ENCODE measurements at places on chromosomes 7 and 10.

DNA sequence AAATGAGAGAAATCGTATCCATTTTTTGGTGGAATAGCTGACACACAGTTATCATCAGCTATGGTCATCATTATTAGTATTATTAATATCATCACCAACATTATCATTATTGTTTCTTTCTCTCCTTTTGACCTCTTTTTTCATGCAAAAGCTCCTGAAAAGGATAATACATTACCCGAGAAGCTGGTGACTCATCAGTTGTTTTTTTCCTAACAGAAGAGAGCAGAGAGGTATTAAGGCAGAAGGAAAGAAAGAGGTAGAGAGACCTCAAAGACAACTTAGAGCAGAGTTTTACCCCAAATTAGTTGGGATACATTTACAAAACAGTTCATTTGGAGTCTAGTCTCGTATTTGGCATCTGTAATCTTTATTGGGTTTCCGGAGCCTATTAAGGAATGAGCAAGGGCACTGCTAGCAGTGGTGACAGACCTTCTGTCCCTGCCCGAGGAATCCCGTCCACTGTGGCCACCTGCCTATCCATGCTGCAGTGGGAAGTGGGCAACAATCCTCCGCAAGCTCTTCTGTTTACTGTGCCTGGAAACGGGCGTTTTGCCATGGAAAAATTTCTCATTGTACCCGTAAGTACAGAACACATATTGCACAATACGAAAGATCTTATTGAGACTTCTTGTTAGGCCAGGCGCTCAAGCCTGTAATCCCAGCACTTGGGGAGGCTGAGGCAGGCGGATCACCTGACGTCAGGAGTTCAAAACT lies 170.0 kb upstream of the MKLN1 start:
- no peak for DNase-seq

GRCh38 chr7:54981913-54982312 lies 36.9 kb upstream of the EGFR start:
- no peak for DNase-seq

DNA sequence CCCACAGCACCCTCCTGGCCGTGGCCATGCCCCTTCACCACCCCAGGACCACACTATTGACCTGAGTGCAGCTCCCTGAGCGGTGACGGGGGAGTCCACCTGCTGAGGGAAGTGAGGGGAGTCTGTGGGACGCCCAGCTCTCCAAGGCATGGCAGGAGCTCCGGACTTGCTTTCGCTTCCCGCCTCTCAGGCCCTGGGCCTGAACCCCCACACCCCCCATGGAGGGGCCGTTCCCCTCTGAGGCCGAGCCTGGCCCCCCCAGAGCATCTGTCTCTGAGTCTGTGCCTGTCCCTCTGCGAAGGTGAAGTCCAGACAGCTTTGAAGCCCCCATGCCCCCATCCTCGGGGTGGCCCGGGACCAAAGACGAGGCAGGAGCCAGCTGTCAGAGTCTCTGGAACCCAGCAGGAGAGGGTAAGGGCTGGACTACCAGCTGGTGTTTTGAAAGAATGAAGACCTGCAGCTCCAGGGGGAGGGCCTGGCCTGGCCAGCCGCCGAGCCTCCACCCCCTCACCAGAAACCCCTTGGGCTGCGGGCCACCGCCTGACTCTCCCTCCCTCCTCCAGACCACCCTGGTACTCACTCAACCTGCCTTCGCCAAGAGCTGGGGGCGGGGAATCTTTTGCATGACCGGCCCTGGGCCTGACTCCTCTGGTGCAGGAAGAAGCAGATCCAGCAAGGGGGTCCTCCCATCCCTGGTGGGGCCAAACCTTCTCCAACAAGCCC lies 114.0 kb downstream of the PDGFA start:
- DNase-seq = no peak

DNA sequence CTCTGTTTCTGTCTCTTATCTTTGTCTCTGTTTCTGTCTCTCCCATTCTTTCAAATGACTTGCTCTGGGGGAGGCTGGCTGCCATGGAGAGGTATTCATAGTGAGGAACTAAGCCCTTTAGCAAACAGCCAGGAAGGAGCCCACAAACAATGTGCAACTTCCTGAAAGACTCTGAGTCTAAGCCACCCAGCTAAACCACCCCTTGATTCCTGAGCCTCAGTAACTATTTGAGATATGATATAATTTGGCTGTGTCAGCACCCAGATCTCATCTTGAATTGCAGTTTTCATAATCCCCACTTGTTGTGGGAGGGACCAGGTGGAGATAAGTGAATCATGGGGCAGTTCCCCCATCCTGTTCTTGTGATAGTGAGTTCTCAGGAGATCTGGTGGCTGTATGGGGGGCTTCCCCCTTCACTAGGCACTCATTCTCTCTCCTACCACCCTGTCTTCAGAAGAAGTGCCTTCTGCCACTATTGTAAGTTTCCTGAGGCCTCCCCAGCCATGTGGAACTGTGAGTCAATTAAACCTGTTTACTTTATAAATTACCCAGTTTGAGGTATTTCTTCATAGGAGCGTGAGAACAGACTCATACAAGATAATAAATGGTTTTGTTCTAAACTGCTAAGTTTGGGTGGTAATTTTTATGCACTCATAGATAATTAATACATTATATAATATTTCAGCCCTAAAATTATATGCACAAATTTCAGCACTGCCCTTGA lies 121.2 kb upstream of the FOXP2 start:
- no peak for DNase-seq

GRCh38 chr10:30178356-30178964 lies 119.1 kb upstream of the JCAD start:
- DNase-seq = no peak

DNA sequence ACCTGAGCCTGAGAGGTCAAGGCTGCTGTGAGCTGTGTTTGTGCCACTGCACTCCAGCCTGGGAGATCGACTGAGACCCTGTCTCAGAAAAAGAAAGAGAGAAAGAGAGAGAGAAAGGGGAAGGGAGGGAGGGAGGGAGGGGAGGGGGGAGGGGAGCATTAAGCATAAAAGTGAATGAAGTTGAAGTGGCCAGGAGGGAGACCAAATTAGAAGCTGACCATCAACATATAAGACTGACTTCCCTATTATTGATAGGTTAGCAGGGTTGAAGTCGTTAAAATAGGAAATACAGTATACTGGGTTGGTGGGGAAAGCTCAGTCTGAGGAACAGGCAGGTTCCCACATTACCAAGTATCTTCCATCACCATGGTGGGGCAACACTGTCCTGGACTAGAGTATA lies 117.1 kb upstream of the MKLN1 start:
- no peak for DNase-seq

DNA sequence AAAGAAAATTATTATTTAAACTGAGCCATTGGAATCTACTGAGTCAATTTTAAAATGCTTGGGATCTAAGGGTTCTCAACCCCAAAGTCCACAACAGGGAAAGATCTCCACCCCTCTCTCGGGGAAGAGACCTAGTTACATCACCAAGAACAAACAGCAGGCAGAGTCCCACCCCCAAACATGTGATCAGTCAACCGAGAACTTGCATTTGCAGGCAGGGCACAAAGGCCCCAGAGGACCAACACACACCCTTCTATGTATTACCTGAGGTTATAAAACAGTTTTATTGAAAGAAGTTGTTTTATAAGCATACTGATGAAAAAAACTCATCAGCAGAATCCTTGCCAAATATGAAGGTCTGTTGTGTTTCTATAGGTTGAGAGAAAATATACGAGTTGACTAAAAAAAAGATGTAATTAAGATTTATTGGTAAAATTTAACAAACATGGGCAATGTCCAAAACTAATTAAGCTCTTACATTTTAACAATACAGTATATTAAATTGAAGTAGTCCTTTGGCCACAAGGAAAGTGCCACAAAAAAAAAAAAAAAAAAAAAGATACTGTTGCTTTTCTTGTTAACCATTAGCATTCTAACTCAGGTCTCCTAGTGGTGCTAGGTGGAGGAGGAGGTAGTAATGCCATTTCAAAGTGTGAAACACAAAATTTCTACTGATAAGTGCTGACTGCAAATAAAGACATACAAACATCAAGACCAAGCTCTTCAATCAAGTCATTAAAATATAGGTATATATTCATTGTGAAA lies 975 bp upstream of the USP54 start:
- no peak for DNase-seq

GRCh38 chr10:49281461-49281860 lies 17.5 kb upstream of the C10orf71 start:
- no peak for DNase-seq

- DNase-seq = no peak
Observed at GRCh38 chr7:129315960-129316359, 91.1 kb downstream of the AHCYL2 start.

- no peak for DNase-seq
Observed at GRCh38 chr7:55483046-55483445, 89.3 kb downstream of the VOPP1 start.

- peak; percentile 19 for DNase-seq
Observed at GRCh38 chr7:116511552-116512519, 12.3 kb downstream of the CAV2 start.

DNA sequence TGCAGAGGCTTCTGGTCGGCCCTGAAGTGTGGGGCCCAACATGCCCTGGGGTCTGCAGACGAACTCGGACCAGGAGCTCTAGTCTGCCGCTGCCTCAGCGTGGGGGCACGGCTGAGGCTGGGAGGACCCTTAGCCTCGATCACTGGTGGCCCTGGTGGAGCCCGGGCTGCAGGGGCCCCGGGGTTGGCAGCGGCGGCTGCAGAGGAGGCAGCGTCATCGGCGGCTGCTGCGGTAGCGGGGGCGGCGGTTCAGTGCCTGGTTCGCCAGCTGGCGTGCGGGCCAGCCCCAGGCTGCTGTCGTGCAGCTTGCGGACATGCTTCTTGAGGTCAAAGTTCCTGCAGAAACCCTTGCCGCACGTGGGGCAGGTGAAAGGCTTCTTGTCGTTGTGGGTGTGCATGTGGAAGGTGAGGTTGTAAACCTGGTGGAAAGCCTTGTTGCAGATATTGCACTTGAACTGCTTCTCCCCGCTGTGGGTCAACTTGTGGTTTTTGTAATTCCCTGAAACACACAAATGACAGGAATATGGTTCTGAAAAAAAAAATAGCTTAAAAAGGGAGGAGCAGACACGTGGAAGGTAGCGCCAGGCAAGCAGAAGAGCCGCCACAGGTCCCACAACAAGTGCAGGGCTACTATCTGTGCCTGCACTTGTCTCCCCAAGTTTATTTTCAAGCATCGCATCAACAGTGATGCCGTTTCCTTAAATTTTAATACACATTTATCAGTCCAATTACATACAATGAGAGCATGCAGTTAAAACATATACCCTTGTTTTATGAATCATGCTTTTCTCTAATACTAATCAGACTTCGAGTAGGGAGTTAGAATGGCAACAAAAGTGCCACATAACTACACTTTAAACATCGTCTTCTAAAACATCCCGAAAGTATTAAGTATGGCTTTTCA lies 2.4 kb downstream of the FEZF1 start:
- DNase-seq = no peak

DNA sequence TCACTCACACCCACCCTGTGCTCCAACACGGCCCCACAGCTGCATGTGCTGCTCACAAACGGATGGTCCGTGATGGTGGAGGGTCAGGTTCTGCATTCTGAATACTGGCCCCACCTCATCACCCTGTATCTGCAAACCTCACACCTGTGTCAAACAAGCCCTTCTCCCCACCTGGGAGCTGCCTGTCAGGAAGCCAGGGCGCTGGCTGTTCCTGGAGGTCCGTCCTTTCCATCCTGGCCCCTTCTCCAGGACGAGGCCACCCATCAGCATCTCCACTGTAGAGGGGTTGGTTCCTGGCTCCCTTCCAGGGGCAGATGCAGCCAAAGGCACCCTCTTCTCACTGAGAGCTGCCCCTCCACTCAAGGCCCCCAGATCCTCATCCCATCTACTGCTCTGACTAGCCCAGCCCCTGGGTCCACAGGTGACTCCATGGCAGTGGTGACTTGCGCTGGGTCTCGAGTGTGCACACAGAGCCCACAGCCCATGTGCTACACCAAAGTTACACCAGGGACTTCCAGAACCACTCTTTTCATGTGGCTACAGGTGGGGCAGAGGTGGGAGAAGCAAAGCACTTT lies 229.4 kb downstream of the TNS3 start:
- DNase-seq = no peak

- DNase-seq = no peak
Observed at GRCh38 chr10:67119651-67120050, 193.8 kb downstream of the LRRTM3 start.

- no peak for DNase-seq
Observed at GRCh38 chr10:47456794-47457527, 27.0 kb downstream of the ANXA8 start.

- peak; percentile 52 for DNase-seq
Observed at GRCh38 chr10:47261121-47261520, 38.9 kb upstream of the GDF10 start.

- no peak for DNase-seq
Observed at GRCh38 chr10:120940299-120940900, 89.2 kb downstream of the WDR11 start.

GRCh38 chr7:44539669-44540506 lies 1.2 kb downstream of the NPC1L1 start:
- DNase-seq = no peak

- no peak for DNase-seq
Observed at GRCh38 chr10:131700506-131700905, 200.3 kb upstream of the PPP2R2D start.

DNA sequence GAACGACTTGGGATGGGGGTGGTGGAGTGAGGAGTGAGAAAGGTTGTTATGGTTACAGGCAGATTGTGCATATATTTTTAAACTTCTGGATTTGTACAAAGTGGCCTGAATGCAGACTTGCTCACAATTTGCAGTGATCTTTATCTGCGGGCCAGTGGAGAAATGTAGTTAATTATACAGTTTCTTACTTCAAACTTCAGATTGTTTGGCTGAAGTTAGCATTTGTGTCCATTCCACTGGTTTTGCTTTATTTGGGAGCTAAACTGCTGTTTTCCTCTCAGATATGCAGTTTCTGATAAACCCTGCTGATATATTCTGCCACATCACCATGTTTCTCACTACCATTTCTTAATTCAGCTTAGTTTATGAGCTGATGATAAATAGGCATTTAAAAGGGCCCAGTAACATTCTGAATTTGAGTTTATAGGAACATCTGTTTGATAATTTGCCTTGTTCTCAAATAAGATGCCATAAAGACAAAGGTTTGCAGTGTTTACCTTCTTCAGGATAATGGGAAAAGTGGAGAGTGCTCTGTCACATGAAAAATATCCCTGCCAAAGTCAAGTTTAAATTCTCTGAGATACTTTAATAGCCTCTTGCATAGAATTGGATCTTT lies 170.1 kb downstream of the ST7 start:
- no peak for DNase-seq

GRCh38 chr7:6618621-6619020 lies 3.2 kb downstream of the ZNF853 start:
- DNase-seq = no peak

GRCh38 chr7:1103009-1103788 lies 15.3 kb downstream of the GPER1 start:
- DNase-seq = peak; percentile 67

All from GM06990 (cell line).